ENCODE measurements at places on chromosomes 3 and 15. TPM values are rescaled to one million over a fixed set of nuclear protein-coding genes. Genes with fewer than 3 reads are reported as not detected.

ETV5 gene
- total RNA-seq, result 36.0 TPM

TMEM158 gene
- total RNA-seq, result 95.1 TPM

MSL2 gene
- total RNA-seq, result 10.1 TPM

CERS3 gene
- total RNA-seq, result not detected

SLC24A5 gene
- total RNA-seq, result not detected

IDH2 gene
- total RNA-seq, result 61.6 TPM

PIF1 gene
- total RNA-seq, result 15.1 TPM

SLC12A1 gene
- not detected for total RNA-seq

TRH gene
- total RNA-seq, result not detected

ARL14 gene
- total RNA-seq, result 0.43 TPM

CPEB1 gene
- 10.8 TPM for total RNA-seq

ADAMTS17 gene
- total RNA-seq, result not detected

CXCR6 gene
- total RNA-seq, result not detected

LEKR1 gene
- total RNA-seq, result 0.96 TPM

GOLIM4 gene
- 55.2 TPM for total RNA-seq

GPR149 gene
- total RNA-seq, result not detected

PATL2 gene
- total RNA-seq, result not detected

RPN1 gene
- total RNA-seq, result 407 TPM

TGFBR2 gene
- total RNA-seq, result 16.6 TPM

GABRA5 gene
- not detected for total RNA-seq

SH3GL3 gene
- not detected for total RNA-seq

PARP15 gene
- total RNA-seq, result not detected

SLC35G2 gene
- total RNA-seq, result 20.6 TPM

SLC41A3 gene
- 42.3 TPM for total RNA-seq

EBLN2 gene
- total RNA-seq, result 0.41 TPM

OXTR gene
- 115 TPM for total RNA-seq

Data from A172 (cell line).